Testis (tissue), 5 donors: ENCODE measurements at places on chromosomes 1 and 21.

DNA sequence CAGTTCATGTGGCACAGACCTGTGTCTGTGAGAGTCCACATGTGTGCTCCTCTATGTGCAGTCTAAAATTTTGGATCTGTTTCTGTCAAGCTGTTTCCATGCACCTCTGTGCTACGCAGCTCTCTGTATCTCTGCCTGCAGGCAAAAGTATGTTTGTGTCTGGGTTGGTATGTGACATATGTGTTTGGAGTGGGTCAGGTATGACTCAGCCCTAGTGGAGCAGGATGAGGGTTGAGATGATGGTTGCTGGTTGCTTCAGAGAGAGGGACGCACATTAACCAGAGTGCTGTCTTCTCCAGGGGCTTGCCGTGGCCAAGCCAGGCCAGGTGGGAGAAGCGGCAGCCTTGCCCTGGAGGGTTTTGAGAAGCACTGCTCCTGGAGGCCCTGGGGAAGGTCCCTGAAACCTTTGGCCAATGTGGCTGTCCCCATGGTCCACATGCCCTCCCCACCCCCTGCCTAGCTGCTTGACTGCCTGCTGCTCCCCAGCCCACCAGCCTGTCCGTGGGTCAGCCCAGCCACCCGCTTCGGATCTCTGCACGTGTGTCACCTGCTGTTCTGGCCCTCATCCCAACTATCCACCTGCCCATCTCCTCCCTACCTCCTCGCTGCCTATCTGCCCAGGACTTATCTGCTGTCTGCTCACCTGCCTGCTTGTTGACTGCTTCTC, 4.1 kb upstream of the EVA1B start:
- DNase-seq = no peak

DNA sequence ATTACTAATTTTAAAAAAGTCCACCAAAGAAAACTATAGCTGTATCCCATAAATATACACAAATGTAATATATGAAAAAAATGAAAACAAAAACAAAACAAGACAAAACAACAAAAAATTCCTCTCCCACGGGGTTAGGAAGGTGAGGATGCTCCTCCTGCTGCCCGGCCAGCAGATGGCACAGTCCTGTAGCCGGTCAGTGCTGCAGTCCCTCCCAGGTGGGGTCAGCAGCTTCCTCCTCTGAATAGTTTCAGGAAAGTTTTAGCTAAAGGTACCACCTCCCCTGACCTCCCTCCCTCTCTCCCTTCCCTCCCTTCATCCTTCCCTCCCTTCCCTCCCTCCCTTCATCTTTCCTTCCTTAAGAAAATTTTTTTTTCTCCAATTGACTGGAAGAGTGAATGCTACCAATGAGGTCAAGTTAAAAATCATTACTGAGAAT, 67.8 kb upstream of the BCL10 start:
- DNase-seq = peak; percentile 36

DNA sequence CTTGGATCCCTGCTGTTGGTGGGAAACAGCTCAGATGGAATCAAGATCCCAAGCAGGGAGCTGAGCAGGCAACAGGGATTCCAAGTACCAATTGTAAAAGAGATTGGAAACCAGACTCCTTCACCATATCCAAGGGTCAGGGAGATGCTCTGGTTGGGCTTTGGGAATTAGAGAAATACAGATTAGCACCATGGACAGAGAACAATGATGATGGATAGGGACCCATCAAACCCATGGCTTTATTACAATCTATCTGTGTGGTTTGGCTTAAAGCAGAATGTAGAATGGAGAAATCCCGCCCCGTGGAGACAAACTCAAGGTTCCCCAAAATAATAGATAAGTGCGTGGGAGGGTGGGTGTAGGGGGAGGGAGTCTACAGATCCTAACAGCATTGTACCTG, 120.7 kb upstream of the CSF3R start:
- DNase-seq = no peak

DNA sequence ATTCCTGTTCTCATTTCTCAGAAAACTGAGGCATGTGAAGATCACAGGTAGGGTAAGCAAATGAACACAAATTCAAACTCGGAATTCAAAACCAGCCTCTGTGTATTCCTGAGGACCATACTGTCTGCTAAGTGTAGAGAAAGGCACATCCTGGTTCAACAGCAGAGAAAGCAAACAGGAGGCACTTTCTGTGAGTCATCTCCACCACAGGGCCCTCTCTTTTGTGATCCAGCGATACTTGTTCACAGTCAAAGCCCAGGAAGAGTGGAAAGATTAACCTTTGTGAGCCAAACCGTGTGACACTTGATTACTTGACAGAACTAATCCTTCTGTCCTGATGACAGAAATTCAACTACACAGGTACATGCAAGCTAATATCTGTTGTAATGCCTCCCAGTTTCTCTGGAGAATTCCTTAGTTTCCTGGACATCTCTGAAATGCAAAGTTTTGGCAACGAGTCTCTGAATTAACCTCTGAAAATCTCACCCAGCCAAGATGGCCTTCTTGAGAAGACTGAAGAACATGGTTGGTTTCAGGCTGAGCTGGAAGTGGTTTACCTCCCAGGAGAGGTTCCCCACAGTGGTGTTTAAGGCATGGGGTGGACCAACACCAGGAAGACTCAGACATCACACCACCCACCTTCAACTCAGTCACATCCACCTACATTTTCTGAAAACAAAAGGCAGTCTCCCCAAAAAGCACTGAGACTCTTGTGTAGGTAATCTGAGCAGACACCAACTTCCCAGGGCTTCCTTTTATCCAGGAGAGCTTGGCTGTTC, 98.2 kb upstream of the ERG start:
- no peak for DNase-seq

DNA sequence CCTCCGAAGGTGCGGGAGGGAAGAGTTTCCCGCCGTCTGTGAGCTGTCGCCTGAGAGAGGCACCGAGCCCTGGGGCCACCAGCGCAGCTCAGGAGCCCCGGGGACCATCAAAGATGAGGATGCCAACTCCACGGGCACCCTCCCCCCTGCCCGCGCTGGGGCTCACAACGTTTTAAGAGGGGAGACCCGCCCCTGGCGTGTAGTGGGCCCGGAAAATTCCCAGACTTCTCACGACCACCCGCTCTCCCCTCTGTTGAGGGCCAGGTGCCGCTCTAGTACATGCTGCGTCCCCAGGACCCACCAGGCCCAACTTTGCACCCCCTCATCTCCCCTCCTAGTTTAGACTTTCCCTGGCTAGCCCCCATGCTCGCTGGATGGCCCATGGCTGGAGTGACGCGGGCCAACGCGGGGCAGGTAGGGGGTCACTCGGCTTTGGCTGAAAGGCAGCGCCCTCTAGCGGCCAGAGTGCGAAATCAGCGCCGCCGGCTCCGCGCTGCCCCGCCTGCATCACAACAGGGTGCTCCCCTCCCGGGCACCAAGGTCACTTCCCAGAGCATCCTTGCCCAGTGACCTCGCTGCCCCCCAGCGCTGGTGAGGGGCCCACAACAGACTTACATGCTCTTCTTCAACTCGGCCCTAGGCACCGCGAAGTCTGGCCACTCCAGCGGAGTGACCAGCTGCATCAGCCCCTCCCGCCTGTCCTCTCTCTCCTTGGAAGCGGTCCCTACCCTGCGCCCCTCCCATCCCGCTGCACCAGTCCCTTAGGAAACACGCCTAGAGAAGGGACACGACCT, 1.8 kb downstream of the CD160 start:
- DNase-seq = peak; percentile 77

DNA sequence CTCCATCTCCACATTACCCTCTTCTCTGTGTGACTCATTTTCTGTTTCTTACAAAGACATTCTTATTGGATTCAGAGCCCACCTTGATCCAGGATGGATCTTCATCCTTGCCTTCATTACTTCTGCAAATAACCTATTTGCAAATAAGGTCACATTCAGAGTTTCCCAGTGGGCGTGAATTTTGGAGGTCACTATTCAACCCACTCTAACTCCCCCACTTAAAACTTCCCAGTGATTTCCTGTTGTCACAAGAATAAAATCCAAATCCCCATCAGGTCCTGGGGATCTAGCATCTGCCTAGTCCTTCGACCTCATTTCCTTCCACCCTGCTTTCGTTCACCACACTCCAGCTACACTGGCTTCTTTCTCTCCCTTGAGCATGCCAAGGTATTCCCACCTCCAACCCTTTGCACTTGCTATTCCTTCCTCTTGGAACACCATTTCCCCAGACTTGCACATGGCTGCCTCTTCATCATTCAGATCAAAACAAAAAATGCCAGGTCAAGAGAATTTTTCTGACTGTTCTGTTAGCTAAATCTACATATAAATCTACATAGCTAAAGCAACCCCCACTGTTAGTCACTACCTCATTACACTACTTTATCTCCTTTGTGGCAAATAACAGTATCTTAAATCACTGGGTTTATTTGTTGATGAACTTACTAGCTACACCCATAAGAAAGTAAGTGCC, 187.2 kb downstream of the TOMM20 start:
- DNase-seq = peak; percentile 2
